ENCODE measurements at places on chromosomes 16 and 17.

DNA sequence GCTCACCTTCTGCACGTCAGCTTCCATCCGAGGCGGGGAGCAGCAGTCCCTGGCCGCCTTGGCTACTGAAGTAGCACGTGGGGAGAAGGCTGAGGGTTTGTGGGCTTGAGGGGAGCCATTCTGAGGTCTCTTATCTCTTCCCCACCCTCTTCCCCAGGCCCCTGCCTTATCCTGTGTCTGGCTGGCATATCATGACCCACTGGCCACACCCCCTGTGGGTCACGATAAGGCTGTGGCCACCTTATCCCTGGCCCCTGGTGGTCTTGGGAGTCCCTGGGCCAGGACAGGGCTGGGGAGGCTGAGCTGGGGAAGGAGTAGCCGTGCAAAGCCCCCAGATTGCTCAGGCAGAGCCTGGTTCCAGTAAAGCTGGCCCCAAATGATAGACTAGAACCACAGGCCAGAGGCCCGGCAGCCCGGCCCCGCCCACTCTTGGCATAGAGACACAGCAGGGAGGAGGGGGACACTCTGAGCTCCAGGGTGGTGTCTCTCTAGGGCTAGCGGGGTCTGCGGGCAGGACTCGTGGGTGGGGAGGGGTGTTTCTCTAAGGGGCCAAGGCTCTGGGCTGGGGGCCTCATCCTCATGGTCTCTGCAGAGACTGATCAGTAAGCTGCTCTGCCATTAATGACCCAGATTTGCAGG lies 7.6 kb downstream of the SPNS2 start:
- H3K4me1 ChIP-seq = no peaks in the 10 kb centered on the region
- H3K4me3 ChIP-seq = no peak overlapping the region
- no peak for DNase-seq
- H3K36me3 ChIP-seq = no peaks in the 10 kb centered on the region
- no peak overlapping the region for H3K27ac ChIP-seq

DNA sequence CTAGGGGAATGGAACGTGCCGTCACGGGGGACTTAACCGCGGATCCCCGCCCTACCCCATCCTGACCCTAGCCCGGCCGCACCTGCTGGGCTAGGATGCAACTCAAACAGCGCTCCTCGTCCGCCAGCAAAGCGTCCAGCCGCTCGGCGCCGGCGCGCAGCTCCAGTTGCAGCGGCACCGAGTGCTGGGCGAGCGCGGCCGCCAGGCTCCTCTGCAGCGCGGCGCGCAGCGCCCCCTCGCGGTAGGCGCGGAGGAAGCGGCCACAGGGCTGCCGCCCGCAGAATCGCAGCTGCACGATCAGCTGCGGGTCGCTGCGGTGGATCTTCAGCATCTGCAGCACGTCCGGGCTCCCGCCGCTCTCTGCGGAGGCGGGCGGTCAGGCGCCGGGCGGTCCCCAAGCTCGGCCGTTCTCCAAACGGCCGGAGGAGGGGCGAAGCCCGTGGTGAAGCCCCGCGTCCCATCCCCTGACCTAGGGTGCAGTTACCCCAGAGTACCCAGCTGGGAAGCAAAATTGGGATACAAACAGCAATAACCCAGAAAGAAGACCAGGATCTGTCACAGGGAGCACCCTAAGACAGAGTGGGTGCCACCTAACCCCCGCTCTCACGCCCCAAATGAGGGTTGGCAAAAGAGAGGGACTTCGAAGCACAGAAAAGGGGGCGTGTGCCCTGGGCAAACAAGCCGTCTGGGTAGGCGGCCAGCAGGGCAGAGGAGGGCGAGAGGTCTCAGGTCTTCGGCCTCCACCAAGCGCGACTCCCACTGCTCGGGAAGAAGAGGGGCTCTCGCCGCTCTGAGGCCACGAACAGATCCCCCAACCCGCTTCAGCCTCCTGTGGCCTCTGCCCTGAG lies 4.2 kb downstream of the TRADD start:
- H3K27ac ChIP-seq = no peak overlapping the region
- H3K4me1 ChIP-seq = no peaks in the 10 kb centered on the region
- peak; percentile 84 for DNase-seq
- no peak overlapping the region for H3K4me3 ChIP-seq
- H3K27me3 ChIP-seq = no peaks in the 10 kb centered on the region

DNA sequence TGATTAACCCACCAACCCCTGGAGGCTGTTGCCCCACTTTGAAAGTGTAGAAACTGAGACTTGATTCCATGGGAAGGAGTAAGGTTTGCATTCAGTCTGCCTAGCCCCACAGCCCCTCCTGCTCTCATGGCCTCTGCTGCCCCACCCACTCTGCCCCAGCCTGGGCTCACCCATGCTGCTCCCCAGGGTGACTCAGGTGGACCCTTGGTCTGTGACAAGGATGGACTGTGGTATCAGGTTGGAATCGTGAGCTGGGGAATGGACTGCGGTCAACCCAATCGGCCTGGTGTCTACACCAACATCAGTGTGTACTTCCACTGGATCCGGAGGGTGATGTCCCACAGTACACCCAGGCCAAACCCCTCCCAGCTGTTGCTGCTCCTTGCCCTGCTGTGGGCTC lies 6.5 kb downstream of the PRSS41 start:
- no peak overlapping the region for H3K27ac ChIP-seq
- no peak overlapping the region for H3K4me3 ChIP-seq
- H3K36me3 ChIP-seq = no peaks in the 10 kb centered on the region
- H3K4me1 ChIP-seq = no peaks in the 10 kb centered on the region
- DNase-seq = no peak

DNA sequence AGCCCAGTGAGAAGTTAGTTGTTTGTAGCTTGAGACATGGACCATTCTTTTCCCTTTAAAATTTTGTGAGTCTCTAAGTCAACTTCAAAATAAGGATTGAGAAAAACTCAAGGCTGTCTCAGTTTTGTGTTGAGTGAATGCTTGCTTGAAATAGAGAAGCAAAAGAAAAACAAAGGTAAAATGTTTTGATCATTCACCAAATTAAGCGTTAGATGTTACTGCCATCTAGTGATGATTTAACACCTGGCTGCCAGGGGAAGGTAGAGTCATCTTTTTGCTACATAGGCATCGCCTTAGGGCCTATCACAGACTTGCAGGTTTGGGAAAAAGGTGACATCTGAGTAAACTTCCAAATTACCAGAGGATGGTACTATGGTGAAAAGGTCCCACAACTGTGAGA lies 74.4 kb downstream of the PCTP start:
- H3K4me1 ChIP-seq = no peaks in the 10 kb centered on the region
- no peak overlapping the region for H3K27ac ChIP-seq
- H3K4me3 ChIP-seq = no peak overlapping the region
- no peaks in the 10 kb centered on the region for H3K36me3 ChIP-seq
- DNase-seq = no peak

DNA sequence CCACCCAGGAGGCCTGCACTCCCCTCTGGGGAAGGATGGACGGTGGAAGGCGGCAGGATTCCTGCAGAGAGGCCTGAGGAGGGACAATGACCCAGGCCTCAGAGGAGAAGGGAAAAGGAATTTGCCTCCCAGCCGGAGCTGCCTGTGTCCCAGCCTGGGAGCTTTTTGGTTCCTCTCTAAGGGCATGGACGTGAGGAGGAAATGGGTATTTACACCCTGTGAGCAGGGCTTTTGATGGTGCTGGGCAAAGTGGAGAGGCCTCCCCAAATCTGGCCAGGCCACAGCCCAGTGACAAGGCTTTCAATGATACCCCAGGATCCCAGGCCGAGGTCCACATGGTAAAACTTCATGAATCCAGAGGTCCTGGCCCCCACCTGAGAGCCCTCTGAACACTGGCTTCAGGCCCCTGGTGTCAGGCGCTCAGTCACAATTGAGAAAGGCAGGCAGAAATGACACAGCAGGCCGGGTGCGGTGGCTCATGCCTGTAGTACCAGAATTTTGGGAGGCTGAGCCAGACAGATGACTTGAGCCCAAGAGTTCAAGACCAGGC lies 56.0 kb upstream of the DOC2B start:
- no peak overlapping the region for H3K27ac ChIP-seq
- no peaks in the 10 kb centered on the region for H3K27me3 ChIP-seq
- no peaks in the 10 kb centered on the region for H3K36me3 ChIP-seq
- H3K4me3 ChIP-seq = no peak overlapping the region
- DNase-seq = peak; percentile 20
- peaks cover 10% of the 10 kb centered on the region for H3K4me1 ChIP-seq

DNA sequence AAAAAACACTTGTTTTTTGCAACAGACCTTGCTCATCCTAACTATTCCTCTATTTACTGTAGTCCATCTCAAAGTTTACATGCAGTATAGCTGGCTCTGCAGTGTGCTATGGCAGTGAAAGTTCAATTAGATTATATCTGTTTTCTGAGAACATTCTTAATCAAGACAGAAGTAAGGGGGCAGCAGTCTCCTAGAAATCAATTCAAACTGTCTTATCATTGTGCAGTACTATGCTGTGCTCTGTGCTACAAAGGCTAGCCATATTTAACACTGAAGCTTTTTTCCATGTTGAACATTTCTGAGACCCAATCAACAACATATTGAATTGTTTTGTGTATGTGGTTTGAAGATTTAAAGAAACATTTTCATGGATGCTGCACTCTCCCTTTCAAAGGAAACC lies 11.4 kb downstream of the NETO2 start:
- H3K4me1 ChIP-seq = no peaks in the 10 kb centered on the region
- H3K27me3 ChIP-seq = no peaks in the 10 kb centered on the region
- H3K36me3 ChIP-seq = no peaks in the 10 kb centered on the region
- H3K4me3 ChIP-seq = no peak overlapping the region

DNA sequence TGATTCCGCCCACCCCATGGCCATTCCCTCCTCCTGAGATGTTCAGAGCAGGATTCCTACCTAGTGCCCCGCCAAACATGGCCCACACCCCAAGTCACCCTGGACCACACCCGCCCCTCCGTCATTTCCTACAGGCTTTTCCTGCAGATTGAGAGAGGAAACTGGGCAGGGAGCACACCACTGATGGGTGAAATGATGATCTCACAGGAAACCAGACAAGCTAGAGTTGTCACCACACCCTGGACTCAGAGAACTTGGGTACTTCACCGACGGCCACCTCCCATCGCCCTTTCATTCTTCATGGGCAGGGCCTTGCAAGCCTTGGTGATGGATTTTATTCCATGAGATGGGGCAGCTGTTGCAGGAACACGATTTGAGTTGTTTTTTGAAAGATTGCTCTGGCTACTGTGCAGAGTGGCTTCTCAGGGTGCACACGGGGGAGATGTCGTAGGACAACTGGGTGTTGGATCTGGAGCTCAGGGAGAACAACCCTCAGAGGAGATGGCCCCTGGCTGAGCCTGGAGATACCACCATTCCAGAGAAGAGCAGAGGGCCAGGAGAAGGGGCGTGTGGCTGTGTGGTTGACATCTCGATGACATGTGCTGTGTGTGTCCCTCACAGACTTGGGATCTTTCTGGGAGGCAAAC lies 7.4 kb upstream of the B9D1 start:
- no peak overlapping the region for H3K4me3 ChIP-seq
- DNase-seq = no peak
- H3K4me1 ChIP-seq = peaks cover 3% of the 10 kb centered on the region
- no peaks in the 10 kb centered on the region for H3K36me3 ChIP-seq
- H3K27ac ChIP-seq = no peak overlapping the region
- H3K27me3 ChIP-seq = no peaks in the 10 kb centered on the region

DNA sequence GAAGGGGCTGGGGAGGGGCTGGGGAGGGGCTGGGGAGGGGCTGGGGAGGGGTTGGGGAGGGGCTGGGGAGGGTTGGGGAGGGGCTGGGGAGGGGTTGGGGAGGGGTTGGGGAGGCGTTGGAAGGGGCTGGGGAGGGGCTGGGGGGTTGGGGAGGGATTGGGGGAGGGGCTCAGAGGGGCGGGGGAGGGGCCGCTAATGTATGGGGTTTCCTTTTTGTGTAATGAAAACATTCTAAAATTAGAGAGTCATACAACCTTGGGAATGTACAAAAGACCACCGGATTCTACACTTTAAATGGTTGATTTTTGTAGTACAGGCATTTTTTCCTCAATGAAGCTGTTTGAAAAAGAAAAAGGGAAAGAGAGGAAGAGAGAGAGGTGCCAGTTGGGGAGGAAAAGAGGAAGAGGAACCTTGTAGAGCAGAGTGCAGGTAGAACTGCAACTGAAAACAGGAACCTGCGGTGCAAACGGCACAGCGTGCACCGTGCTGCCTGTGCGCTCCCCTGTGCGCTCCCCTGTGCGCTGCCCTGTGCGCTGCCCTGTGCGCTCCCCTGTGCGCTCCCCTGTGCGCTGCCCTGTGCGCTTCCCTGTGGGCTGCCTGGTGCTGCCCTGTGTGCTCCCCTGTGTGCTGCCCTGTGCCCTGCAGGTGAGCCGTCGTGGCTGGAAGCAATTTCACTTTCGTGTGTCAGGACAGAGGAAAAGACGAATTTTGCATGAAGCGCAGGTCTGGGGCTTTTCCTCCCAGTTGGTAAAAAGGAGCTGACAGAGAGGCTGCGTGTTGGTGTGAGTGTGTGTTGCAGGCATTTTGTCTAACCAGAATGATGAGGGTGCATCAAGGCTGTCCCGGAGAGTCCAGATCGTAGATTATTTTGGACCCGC lies 40.8 kb downstream of the METRNL start:
- H3K27ac ChIP-seq = no peak overlapping the region
- no peaks in the 10 kb centered on the region for H3K4me1 ChIP-seq
- H3K4me3 ChIP-seq = no peak overlapping the region
- no peak for DNase-seq

Measured in right lobe of liver (tissue), 6 donors.